ENCODE measurements at places on chromosomes 7 and 10.
A peak's percentile ranks its signal among the peaks of the same experiment; 100 is the strongest.

DNA sequence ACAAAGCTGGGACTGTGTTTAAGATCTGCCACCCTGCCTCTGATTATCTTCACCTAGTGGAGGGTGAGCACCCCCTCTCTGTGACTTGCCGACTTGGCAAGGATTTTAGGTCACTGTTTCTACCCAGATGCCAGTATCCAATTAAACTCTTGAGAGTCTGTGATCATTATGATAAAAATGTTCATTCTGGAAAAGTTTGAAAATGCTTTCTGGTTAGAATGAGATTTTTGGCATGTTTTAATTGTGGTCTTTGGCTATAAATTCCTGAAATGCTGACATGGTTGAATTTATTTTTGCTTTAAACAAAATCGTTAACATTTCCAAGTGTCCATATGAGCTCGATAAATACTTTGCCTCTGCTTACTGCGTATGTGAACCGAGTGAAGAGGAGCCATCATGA is 221.4 kb downstream of the BICC1 start:
- DNase-seq, result no peak

GRCh38 chr7:41996381-41997035 is 240.5 kb downstream of the GLI3 start:
- DNase-seq, result no peak

- DNase-seq, result no peak
Observed at GRCh38 chr10:92119340-92119739, 171.5 kb downstream of the CPEB3 start.

- peak; percentile 58 for DNase-seq
Observed at GRCh38 chr7:26153823-26154783, 2.1 kb downstream of the NFE2L3 start.

DNA sequence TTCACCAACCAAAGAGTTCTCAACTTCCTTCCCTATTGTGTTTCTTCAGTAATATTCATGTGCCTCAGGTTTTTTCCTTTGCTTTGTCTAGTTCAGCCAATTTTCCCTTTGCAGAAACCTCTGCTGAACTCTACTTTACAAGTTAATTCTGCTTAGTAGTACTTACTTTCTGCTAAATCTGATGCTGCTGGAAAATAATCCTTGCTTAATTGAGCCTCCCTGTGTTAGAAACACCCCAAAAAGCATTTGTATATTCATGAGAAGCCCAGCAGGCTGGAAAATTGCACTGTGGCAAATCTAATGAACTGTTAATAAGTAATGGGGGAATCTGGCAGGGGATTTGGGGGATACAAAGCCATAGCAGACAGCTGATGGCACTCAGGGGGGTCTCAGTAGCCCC is 78.5 kb downstream of the CDCA7L start:
- no peak for DNase-seq

GRCh38 chr7:141455723-141456122 is 95.5 kb upstream of the AGK start:
- no peak for DNase-seq

- no peak for DNase-seq
Observed at GRCh38 chr10:29962166-29962850, 97.1 kb downstream of the JCAD start.

DNA sequence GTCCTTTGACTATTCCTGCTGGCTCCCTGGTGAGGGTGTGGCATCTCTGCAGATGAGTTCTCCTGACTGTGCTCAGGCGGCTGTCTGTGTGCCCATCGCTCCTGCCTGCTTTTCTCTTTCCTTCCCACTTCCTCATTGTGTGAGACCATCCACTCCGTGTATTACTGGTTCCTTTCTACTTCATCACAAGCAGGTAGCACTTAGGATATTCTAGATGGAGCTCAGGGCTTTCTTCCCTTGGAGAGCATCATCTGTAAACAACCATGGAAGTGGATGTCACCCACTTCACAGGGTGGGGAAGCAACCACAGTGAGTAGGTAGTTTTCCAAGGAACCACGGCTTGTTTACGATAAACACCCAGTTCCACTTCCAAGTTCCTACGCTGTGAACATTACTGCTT is 15.7 kb downstream of the DNAJB6 start:
- DNase-seq, result no peak

- no peak for DNase-seq
Observed at GRCh38 chr7:50940621-50941020, 157.9 kb upstream of the GRB10 start.

- DNase-seq, result no peak
Observed at GRCh38 chr10:95532536-95532935, 28.6 kb downstream of the SORBS1 start.

DNA sequence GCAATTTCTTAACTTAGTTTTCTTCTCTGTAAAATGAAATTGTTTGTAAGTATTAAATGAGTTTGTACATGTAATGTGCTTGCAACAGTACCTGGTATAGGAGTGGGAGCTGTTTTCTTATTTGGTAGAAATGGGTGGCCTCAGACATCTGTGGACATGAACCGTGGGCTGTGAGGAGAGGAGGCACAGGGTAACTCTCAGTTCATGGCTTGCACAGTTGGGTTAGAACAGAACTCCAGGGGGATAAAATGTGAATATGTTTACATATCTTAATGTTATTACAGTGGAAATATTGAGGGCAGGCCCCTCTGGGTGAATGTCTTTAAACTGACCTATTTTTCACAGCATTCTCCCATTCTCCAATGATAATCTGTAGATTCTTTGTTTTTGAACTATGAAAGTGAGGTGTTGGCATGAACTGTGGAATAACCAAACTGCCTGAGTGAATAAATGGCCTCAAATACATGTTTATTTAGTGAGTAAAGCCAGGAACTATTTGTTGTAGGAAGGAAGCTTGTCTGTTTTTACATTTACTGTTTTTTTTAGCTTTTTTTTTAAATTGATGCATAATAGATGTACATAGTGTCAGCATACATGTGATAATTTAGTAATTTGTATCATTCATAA is 2.6 kb downstream of the ABCA13 start:
- no peak for DNase-seq

DNA sequence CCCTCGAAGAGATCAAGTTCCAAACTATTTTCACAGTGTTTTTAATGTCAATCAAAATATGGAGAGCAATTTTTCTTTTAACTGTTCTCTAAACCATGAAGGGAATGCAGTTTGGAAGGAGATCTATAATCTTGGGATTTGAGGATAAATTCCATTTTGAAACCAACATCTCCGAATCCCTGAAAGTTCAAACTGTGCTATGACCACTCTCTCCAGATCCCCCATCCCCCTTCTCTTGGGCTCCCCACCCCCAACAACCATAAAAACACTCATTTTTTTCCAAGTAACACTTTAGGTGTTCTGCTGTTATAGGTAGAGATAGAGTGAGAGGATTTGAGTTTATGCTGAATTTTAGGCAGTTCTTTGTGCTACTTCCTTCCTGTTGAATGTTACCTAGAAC is 1.7 kb downstream of the CALD1 start:
- DNase-seq, result no peak

- no peak for DNase-seq
Observed at GRCh38 chr10:6161921-6162320, 40.8 kb upstream of the PFKFB3 start.

GRCh38 chr10:31520986-31521831 is 202.2 kb downstream of the ZEB1 start:
- no peak for DNase-seq

GRCh38 chr7:108480311-108480710 is 24.1 kb upstream of the NRCAM start:
- DNase-seq, result no peak

DNA sequence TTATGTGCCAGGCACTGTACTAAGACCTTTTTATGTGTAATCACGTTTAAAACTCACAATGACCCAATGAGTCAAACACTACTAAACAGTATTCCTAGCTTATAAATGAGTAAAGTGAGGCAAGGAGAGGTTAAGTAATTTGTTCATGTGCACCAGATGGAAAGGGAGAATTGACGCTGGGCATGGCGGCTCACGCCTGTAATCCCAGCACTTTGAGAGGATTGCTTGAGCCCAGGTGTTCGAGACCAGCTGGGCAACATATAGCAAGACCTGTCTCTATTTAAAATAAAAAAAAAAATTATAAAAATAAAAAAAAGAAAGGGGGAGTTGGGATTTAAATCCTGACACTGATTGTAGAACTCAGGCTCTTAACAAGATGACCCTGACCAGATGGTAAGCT is 46.7 kb upstream of the DLG5 start:
- DNase-seq, result no peak

GRCh38 chr10:132523561-132524442 is 13.8 kb upstream of the INPP5A start:
- DNase-seq, result no peak

DNA sequence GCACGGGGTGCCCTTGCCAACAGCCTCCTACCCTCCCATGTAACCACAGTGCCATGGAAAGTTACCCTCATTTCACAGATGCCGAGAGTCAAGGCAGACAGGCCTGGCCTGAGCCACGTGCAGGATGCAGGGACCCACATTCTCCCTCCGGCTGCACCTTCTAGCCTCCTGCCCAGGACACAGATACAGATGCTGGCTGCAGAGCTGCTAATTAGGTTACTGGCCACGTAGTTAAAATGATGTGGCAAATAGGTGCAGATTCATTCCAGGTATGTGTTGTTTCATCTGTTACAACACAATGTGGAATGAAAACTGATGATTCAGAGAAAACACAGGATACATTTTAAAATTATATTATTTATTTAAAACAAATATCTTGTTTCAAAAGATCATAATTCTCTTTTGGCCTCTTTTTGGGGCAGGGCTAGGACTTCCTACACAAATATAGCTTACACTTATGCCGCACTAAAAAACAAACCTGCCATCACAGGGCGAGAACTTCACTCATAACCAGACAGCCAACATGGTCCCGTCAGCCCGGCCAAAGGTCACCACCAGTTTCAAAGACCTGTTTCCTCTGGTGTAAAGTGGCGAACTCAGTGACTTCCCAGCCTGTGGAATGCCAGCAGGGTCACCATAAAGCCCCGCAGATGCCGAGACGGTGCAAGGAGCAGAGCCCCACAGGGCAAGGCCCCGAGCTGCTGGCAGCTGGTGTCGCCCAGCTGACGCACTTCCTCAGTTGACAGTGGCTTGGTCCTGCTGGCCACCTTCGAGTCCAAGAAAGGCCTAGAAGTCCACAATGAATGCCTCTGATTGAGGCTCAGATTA is 83.5 kb downstream of the TNS3 start:
- no peak for DNase-seq

DNA sequence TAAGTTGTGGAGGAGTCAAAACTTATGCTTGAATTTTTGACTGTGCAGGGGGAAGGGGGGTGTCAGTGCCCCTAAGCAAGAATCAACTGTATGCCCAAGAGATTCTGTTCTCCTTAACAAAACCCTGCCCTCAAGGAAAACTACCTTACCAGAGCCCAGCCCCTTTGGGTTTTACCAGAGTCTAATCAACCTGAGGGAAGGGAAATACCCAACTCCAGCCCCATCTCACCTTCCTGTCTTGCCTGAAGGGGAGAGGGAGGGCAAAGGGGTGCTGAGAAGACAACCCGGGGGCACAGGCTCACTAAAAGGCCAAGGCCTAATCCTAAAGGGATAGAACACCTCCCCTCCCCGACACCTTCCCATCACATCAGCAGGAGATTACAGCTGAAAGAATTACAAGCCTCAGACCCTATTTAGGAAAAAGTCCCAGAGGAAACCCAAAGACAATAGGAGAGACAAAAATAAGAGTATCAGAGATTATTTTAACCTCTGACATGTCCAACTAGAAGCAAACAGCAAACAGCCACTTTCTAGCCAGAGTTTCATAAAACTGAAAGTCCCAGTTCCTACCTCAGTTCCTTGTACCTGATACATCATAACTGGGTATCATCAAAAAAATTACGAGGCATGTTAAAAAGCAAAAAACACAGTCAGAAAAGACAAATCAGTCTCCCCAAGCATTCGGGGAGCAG is 26.8 kb upstream of the C7orf33 start:
- DNase-seq, result no peak

DNA sequence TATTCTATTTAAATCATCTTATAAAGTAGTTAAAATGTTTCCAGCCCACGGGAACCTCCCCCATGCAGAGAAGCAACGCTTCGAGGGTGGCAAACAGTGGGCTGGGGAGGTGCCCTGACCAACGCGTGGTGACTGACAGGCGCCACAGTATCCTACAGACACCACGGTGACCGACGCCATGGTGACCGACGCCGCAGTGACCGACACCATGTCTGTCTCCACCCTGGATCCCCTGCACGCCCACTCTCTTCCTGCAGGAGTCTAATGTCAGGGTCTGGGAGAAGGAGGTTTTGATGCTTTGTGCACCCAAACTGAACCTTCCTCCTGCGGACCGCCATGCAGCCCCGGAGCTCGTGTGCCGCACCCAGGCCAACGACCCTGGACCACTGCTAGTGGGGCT is 464.4 kb downstream of the PTPRN2 start:
- no peak for DNase-seq

- no peak for DNase-seq
Observed at GRCh38 chr10:117432866-117433265, 57.6 kb upstream of the PDZD8 start.

- no peak for DNase-seq
Observed at GRCh38 chr7:156638443-156639077, 2.0 kb upstream of the RNF32 start.

- DNase-seq, result peak; percentile 54
Observed at GRCh38 chr10:113681533-113682470, 2.1 kb downstream of the CASP7 start.

GRCh38 chr7:158488181-158488971 is 99.2 kb downstream of the PTPRN2 start:
- DNase-seq, result no peak

- peak; percentile 29 for DNase-seq
Observed at GRCh38 chr7:142581341-142581740, 167.9 kb upstream of the PRSS1 start.

- DNase-seq, result no peak
Observed at GRCh38 chr7:142460402-142461117, 202.7 kb upstream of the PRSS58 start.

DNA sequence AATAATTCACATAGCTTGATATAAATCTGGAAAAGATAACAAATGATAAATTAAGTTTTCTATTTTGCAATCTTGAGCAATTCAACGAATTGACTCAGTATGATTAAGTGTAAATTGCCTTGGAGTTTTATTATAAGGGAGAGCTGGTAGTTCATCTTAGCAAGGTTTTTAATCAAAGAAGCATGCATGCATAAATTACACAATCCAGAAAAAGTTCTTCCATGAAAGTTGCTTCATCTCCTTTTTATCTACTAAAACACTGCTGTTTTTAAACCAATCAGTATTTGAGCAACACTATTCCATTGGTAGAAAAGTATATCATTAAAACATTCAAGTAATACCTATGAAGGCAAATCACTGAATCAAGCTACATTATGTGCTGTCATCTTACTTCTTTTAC is 47.6 kb downstream of the POT1 start:
- no peak for DNase-seq

- DNase-seq, result peak; percentile 93
Observed at GRCh38 chr10:17229967-17230682, 2.1 kb downstream of the VIM start.

DNA sequence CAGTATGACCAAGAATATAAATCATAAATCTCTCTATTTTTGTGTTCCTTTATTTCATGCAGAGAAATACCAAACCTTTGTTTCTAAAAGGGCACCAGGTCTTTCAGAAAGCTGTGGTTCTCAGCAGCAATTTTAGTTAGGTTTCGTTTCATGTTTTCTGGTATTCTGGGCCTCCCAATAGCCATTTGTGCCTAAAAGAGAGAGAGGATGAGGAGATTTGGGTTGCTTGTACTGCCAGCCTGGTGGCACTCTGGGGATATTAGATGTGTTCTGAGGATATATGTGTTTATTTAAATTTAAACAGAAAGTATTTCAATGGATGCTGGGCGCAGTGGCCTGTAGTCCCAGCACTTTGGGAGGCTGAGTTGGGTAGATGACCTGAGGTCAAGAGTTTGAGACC is 471.7 kb downstream of the AUTS2 start:
- no peak for DNase-seq

- no peak for DNase-seq
Observed at GRCh38 chr10:67269828-67270227, 344.0 kb downstream of the LRRTM3 start.

- DNase-seq, result no peak
Observed at GRCh38 chr10:93160829-93161228, 87.1 kb downstream of the CYP26A1 start.

Measured in activated T-cell treated with anti-CD3 and anti-CD28 coated beads, Interleukin-2, amount 50 U/mL, for 48 hours (primary cell).